ENCODE measurements at places on chromosomes 16 and 17.

DNA sequence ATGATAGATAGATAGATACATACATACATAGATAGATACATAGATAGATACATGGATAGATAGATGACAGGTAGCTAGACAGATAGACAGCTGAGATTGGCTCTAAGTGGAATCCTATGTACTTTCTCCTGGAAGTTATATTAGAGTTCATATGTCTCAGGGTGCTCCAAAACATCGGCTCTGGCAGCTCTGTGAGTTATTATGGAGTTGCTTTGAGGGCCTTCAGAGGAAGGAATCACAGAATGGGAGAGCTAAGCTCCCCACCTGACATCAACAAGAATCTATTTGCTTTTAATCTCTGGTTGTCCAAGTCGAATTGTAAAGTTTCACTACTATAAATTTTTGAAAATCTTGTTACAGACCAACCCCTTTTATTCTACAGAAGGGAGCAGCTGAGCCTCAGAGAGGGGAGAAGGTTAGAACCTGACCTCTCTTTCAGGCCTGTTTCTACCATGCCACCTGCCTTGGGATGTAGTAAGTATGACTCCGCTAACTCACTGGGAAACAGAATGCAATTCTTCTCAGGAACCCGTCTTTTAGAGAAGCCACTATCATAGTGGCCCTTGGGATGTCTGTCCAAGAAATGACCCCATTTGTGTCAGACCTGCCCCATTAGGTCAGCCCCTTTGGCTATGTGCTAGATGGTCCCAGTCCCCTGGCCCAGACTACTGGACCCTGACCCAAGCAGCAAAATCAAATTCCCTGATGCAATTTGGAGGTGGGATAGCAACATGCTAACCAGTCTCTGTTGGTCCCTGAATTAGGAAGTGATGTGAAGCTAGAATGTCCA lies 18.3 kb downstream of the GP2 start:
- no peak for DNase-seq

DNA sequence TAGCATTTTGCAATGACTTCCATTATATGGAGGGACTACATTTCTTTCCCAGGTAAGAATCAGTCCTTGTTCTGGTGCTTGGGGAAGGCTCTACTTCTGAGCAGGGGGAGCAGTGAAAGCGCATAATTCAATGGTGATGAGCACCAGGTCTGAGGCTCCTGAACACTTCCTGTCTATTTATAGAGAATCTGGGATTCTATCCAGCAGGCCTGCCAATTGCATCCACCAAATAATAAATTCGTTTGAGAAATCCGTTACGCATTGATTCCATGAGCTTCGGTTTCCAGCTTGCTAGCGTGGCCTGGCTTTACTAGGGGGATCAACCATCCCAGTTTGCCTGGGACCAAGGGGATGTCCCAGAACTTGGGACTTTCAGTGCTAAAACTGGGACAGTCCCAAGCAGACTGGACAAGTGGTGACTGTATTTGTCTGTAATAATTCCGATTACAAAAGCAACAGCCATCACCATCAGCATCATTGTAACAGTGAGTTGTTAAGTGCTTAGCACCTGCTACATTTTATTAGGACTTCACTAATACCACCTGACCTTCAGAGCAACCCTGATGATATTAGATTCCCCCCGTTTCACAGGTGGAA lies 349.9 kb downstream of the MAF start:
- DNase-seq, result no peak

DNA sequence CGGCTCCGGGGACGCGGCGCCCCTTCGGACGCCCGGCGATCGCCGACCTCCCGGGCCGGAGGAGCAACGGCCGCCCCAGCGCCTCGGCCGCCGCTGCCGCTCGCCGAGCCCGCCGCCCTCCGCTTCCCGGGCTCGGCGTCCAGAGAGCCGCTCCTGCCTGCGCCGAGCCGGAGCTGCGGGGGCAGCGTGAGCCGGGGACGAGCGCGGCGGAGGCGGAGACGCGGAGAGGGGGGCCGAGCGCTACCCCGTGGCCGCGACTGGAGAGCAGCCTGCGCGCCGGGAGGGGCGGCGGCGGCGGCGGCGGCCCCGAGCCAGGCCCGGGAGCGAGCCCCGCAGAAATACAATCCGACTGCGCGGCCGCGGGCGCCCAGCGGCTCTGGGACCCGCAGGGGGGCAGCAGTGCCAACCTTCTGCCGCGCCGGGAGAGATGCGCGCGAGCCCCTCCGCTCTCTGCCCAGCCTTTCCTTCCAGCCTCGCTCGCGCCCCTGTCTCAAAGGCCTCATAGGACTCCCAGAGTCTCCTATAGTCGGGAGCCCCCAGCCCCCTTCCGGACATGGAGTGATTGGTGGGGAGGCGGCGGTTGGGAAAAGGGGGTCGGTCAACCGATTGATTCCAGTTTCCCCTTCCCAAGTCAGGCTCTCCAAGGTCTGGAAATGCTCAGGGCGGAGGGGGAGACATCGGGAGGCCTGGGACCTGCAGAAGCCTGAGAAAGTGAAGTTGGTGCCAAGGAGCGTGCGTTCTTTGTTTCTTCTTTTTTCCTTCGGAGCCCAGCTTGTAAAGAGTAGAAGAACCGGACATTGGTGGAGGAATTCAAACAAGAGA lies 1.0 kb upstream of the SDK2 start:
- DNase-seq, result no peak

DNA sequence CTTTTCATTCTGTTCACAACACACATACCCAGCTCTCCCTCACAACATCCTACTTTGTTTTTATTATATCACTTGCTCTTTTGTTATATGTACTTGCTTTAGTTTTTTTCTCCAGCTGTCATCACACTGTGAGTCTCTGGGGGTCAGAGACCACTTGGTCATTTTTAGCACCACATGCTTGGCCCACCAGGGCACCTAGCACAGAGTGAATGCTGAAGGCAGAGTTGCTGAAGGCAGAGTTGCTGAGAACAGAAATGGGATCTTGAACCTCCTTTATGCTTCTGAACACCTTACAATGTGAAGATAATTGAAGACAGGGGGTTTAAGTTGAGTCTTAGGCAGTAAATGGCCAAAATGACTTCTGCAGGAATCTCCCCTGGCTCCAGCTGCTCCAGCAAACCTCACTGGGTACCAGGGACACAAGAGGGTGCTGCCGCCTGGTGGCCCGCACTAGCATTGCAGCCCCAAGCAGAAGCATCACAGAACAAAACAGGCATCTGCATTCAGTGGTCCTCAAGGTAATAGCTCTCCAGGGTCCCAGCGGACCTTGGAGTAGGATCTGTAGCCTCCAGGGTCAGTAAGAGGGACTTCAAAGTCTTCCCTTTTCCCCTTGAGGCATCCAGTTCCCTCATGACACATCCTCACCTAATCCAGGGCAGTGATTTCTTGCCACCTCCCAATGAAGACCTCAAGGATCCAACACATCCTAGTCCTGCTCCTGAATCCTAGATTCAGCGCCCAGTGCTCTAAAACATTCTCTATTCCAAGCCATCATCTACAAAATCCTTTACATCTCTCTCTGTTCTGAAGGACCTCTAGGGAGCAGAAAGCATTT lies 1972.6 kb downstream of the TP53TG3F start:
- DNase-seq, result no peak

DNA sequence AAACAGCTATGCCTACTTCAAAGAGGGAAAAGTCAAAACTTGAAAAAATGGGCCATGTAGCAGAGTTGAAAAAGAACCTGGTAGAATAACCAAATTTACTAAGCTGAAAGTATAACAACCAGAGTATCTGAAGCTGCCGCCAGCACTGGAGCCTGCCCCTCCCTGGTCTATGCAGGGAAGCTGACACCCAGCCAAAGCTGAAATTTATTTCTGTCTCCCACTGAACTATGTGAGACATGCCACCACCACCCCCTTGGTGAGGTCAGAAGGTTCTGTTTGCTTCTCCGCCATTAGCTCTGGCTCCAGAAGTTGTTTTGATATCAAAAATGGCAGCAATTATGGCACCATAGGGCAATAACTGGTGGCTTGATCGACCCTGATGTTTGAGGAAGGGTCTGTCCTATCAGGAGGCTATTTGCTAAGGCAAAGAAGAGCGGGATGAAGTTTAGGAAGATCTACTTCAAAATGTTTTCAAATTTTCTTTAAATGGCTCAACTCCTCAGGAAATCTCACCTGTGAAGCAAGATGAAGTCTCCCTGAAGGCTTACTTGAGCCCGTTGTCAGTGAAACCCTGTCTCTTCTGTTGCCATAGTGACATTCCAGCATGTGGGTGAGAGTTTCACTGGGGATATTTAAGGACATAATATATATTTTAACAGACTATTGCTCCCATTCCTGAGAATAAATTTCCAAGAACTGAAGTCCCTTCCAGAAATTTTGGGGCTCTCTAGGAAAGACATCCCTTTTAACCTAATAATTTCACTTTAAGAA lies 122.0 kb downstream of the COPRS start:
- no peak for DNase-seq

DNA sequence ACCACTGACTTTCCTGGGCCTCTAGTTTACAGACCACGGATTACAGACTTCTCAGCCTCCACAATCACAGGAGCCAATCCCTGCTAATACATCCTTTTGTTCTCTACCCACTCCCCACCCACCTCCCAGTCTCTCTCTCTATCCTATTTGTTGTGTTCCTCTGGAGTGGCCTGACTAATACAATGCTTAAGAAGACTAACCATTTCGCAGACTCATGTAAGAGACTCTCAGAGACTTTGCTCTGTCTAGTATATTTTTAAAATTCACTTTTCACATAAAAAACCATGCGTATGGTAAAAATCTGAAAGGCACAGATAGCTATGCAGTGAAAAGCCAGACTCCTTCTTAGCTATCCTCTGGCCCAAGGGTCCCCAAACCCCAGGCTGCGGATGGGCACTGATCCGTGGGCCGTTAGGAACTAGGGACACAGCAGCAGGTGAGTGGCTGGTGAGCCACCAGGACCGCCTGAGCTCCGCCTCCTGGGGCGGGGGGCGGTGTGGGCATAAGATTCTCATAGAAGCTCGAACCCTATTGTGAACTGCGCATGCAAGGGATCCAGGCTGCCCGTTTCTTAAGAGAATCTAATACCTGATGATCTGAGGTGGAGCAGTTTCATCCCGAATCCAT lies 7.6 kb downstream of the PIK3R6 start:
- DNase-seq, result no peak

DNA sequence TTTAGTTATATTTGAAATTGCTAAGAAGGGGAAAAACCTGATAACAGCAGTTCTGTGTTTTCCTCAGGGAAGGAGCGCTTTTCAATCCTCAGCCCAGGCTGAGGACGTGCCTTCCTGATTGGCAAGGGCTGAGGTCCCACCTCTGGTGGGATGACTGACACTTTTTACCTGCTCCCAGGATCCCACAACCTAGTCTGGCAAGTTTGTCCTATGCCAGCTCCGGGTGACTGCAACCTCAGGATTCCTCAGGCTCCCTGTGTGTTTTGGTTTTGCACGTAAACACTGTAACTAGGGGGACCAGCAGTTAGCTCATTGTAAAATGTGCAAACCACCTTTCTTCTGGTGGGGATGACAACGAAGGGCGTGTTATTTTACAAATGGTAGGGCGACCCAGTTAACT lies 7.5 kb downstream of the MARCHF10 start:
- peak; percentile 30 for DNase-seq

DNA sequence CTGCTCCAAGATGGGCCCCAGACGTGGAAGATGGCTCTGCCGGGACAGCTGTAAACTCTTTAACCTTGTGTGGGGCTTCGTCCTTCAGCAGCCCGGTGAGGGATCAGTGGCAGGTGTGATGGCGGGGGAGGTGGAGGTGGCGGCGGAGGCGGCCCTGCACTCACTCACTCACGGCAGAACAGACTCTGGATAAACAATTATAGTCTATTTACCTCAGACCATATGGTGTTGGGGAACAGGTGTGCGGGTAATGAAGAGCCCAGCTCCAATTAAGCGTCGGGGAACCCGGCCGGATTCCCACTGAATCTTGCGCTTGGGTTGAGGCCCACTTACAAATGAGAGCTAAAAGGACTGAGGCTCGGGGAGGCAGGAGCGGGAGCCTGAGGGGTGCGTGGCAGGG lies 104.3 kb upstream of the SDK2 start:
- no peak for DNase-seq

DNA sequence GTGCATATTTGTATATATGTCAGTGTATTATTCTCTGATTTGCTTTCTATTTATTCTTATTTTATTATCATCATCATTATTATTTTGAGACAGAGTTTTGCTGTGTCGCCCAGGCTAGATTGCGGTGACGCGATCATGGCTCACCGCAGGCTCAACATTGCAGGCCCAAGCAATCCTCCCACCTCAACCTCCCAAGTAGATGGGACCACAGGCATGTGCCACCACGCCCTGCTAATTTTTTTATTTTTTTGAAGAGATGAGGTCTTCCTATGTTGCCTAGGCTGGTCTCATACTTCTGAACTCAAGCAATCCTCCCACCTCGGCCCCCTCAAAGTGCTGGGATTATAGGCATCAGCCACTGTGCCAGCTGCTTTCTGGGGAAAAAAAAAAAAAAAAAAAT lies 8.4 kb upstream of the ARHGAP17 start:
- DNase-seq, result no peak

DNA sequence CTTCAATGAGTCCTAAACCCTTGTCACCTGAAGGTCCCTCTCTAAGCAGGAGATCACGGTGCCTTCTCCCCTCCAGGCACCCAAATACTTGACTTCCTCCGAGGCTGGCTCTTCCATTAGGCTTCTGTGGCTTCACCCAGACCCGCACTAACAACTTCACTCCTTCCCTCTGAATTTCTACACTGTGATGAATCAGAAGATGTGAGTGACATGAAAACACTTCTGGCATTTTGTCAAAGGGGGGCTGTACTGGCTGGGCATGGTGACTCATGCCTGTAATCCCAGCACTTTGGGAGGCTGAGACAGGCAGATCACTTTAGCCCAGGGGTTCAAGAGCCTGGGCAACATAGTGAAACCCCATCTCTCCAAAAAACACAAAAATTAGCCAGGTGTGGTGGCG lies 72.6 kb upstream of the CNEP1R1 start:
- DNase-seq, result no peak

- no peak for DNase-seq
Observed at GRCh38 chr16:27429330-27429871, 27.4 kb downstream of the IL21R start.

DNA sequence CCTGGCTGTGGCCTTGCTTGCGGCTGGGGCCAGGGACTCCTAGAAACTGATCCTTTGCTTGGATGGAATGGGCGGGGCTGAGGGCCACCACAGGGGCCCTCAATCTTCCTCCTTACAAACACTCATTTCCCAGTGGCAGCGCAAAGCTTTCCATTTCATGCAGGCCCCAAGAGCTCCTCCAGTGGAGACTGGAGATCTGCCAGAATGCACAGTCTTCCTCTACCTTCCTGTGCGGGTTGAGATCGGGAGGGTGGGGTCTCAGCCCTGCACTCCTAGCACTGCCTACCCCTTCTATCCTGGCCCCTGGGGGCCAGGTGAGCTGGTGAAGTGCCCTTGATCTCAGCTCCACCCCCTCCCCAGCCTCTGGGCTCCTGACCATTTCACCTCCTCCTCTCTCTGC lies 1.7 kb downstream of the NRN1L start:
- no peak for DNase-seq

DNA sequence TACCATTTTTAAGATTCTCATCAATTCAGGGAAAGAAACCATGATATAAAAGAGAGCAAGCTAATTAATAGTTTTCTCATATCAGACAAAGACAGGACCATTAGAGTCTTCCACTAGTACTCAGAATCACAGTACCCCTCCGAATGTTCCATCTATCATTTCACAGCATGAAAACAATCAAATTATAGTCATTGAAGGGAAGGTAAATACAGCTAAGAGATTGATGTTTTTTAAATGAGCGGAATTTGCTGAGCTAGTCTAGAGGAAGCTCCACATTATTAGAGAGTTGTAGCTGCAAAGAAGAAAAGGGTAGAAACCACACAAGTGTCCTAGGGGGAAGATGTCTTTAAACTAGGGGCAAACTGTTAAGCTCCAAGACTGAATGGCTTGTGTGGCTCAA lies 808.9 kb downstream of the CDH11 start:
- no peak for DNase-seq

Measured in GM04503 (cell line).